ENCODE measurements at places on chromosomes 2 and 18.

DNA sequence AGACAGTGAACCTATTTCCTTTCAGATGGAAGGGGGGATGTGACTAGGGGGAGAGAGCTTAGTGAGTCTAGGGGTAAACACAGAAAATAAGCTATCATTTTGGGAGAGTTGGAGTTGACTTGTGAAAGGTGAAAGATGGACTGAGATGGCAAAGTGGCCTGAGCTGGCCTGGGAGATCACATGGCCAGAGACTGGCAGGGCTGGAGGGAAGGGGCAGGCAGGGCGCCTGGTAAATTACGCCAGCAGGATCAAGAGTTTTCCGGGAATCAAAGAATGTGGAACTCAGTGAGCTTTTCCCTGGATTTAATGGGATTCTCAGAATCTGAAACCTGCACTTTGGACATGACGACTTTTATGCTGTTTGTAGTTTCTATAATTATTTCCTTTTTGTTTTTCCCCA is 841 bp upstream of the CFAP65 start:
- no peaks in the 10 kb centered on the region for H3K36me3 ChIP-seq
- peaks cover 9% of the 10 kb centered on the region for H3K4me1 ChIP-seq
- peaks cover 15% of the 10 kb centered on the region for H3K27me3 ChIP-seq
- no peak for DNase-seq
- H3K27ac ChIP-seq = no peak overlapping the region

GRCh38 chr2:115162494-115163293 is 720.3 kb downstream of the DPP10 start:
- DNase-seq = no peak
- no peaks in the 10 kb centered on the region for H3K27me3 ChIP-seq
- H3K4me1 ChIP-seq = no peaks in the 10 kb centered on the region

GRCh38 chr2:218877891-218878290 is 2.8 kb upstream of the WNT10A start:
- no peaks in the 10 kb centered on the region for H3K36me3 ChIP-seq
- no peak overlapping the region for H3K27ac ChIP-seq
- H3K4me3 ChIP-seq = no peak overlapping the region
- H3K27me3 ChIP-seq = peaks cover 14% of the 10 kb centered on the region
- peaks cover 55% of the 10 kb centered on the region for H3K4me1 ChIP-seq
- no peak for DNase-seq

GRCh38 chr2:37111958-37112357 is 27.6 kb downstream of the GPATCH11 start:
- no peaks in the 10 kb centered on the region for H3K27me3 ChIP-seq
- no peak overlapping the region for H3K27ac ChIP-seq
- DNase-seq = no peak
- no peak overlapping the region for H3K4me3 ChIP-seq

- no peaks in the 10 kb centered on the region for H3K36me3 ChIP-seq
- no peak overlapping the region for H3K27ac ChIP-seq
- DNase-seq = no peak
- H3K4me1 ChIP-seq = no peaks in the 10 kb centered on the region
- H3K4me3 ChIP-seq = no peak overlapping the region
These were observed 425.4 kb upstream of the MMADHC start for GRCh38 chr2:150012986-150013385.

GRCh38 chr2:238914648-238915015 is 66.7 kb downstream of the TWIST2 start:
- H3K27me3 ChIP-seq = no peaks in the 10 kb centered on the region
- H3K27ac ChIP-seq = no peak overlapping the region
- H3K4me1 ChIP-seq = no peaks in the 10 kb centered on the region
- H3K4me3 ChIP-seq = no peak overlapping the region

DNA sequence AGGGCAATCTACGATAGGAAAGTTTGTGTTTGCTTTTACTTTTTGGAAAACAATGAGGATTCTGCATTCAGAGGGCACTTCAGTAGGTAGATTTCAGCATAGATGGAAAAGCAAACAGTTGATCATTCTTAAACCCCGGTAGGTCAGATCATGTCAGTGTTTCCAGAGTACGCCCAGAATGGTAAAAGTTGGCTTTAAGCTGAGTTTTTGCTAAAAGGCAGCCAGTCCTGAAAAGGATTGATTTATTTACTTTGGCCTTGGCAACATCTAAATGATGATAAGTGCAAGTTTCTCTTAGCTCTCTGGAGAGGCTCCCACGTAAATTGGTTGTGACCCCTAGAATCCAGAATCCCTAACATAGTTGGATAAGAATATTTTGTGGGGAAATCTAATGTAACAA is 168.0 kb downstream of the DIS3L2 start:
- no peaks in the 10 kb centered on the region for H3K27me3 ChIP-seq
- DNase-seq = no peak
- no peaks in the 10 kb centered on the region for H3K4me1 ChIP-seq
- H3K27ac ChIP-seq = no peak overlapping the region
- H3K4me3 ChIP-seq = no peak overlapping the region

DNA sequence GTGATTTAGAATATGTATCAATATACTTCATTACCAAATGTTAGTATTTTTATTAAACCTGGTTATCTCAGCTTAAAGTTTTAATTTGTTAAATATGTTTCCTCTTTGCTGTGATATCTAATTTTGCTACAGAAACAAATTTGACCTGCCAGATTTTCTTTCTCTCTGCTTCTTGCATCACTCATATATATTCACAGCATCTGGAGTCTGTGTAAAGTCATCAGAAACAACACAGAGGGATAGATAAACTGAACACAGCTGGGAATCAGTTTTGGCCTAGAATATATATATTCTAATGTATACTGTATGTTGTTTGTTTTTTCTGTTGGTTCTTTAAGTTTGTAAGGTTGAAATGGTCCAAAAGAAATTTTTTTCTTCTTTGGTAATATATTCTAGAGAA is 8.5 kb downstream of the PSMD14 start:
- no peak overlapping the region for H3K27ac ChIP-seq
- no peaks in the 10 kb centered on the region for H3K27me3 ChIP-seq
- no peak for DNase-seq
- H3K4me3 ChIP-seq = no peak overlapping the region

GRCh38 chr2:88159955-88160415 is 10.2 kb upstream of the THNSL2 start:
- H3K27me3 ChIP-seq = no peaks in the 10 kb centered on the region
- no peak overlapping the region for H3K4me3 ChIP-seq
- no peaks in the 10 kb centered on the region for H3K4me1 ChIP-seq
- no peaks in the 10 kb centered on the region for H3K36me3 ChIP-seq

DNA sequence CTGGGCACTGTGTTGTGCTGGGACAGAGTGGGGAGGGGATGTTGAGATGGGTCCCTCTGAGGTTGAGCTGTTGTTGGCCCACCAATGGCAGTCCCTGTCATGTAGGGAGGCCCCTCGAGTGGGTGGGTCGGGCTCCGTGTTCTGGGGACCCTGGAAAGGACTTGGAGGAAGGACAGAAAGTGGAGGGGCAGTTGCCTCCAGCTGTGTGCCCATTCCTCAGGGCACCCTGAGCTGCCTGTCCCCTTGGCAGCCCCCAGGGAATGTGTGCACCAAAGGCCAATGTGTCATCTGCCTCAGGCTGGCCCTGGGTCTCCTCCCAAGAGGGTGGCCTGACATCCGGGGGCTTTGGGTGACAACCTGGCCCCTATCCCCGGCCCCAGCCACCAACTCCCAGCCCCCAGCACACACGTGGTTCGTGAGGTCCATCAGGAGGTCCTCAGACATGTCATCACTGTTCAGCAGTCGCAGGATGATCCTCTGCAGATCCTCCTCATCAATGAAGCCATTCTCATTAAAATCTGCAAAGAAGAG is 57.7 kb downstream of the CIB4 start:
- no peaks in the 10 kb centered on the region for H3K36me3 ChIP-seq
- no peak for DNase-seq
- H3K4me1 ChIP-seq = no peaks in the 10 kb centered on the region
- no peaks in the 10 kb centered on the region for H3K27me3 ChIP-seq
- no peak overlapping the region for H3K4me3 ChIP-seq

DNA sequence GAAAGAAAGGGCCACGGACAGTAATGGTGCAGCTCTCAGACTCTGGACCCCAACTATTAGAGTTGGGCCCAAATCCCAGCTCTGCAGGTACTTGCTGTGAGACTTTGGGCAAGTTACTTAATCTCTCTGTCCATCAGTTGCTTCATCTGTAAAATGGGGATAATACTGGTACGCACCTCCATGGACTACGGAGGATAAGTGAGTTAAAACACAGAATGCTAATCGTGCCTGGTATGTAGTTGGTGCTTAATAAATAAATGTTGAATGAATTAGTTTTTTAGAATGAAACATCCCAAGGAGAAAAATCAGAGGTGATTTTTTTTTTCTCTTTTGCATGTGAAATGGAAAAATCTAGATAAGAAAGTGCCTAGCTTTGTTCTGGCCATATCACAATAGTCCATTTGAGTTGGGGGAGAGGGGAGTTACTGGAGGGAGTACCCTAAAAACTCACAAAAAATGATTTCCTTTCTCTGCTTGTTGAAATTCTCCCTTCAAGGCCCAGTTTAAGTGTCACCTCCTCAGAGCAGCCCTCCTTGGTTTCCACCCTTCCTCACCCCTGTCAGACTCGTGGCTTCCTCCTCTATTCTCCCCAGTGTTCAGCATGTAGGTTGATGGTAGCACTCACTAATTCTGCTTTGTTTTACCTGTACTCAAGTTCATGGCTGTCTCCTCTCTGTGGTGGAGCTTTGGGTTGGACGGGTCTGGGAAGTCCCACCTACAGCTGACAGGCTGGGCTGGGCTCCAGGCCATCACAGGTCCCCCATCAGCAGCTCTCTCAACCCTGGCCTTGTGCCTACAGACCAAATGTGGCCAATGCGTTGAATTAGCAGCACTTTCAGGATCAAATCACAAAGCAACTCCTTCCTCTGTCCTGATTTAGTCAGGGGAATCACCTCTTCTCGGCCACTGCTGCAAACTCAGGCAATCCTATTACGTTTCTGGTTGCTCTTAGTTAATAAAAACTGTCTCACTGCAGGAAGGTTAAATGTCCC is 92.8 kb upstream of the TAF1B start:
- H3K4me1 ChIP-seq = peaks cover 49% of the 10 kb centered on the region
- no peak for DNase-seq
- H3K4me3 ChIP-seq = no peak overlapping the region
- H3K27me3 ChIP-seq = no peaks in the 10 kb centered on the region

Data from CD4-positive, alpha-beta memory T cell (primary cell).